Breast epithelium (tissue), 4 donors: ENCODE measurements at places on chromosomes 2 and 18. TPM values are rescaled to one million over a fixed set of nuclear protein-coding genes. Genes with fewer than 3 reads are reported as not detected.

Gene ACTR1B
- total RNA-seq, result 61.9 TPM

Gene OR6B2
- total RNA-seq, result not detected

Gene CIB4
- not detected for total RNA-seq

- no peaks in the 10 kb centered on the region for H3K27me3 ChIP-seq
- H3K4me1 ChIP-seq, result no peaks in the 10 kb centered on the region
Measured at GRCh38 chr2:96668771-96669170, 26.2 kb downstream of the FER1L5 start.

- peak overlapping the region; percentile 23 for H3K4me3 ChIP-seq
- H3K4me1 ChIP-seq, result peaks cover 9% of the 10 kb centered on the region
- no peaks in the 10 kb centered on the region for H3K36me3 ChIP-seq
- peak overlapping the region; percentile 87 for H3K27ac ChIP-seq
Measured at GRCh38 chr2:98508709-98509066, 64.0 kb downstream of the INPP4A start.

GRCh38 chr18:26656431-26656943 lies 108.1 kb upstream of the KCTD1 start:
- H3K4me1 ChIP-seq, result no peaks in the 10 kb centered on the region
- H3K27ac ChIP-seq, result peak overlapping the region; percentile 94
- H3K27me3 ChIP-seq, result no peaks in the 10 kb centered on the region
- peak overlapping the region; percentile 78 for H3K4me3 ChIP-seq

- no peaks in the 10 kb centered on the region for H3K4me1 ChIP-seq
- no peaks in the 10 kb centered on the region for H3K27me3 ChIP-seq
- no peak overlapping the region for H3K4me3 ChIP-seq
- no peak for DNase-seq
- H3K27ac ChIP-seq, result no peak overlapping the region
Measured at GRCh38 chr2:12988279-12988678, 271.5 kb downstream of the TRIB2 start.

DNA sequence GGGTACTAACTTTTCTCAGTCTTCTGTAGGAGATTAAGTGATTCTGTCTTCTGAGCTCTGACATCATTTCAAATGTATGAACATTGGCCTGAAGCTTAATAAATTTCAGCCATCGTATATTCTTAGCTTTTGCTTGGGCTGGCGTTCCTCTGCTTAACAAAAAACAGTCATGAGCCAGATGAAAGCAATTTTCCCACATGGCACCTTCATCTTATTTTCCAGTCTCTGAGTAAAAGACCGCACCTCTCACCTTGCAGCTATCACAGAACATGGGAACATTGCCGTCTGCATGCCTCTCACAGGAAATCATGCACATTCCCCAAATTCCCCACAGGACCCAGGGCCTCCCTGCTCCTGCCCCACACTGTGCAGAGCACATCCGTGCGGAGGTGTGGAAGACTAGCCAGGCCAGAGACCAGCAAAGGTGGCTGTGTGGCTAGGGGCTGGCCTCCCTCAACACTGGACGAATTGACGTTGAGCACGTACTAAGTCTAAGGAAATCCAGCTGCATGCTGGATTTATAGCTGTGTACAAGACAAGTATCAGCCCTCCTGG lies 531.8 kb upstream of the ID2 start:
- no peak overlapping the region for H3K4me3 ChIP-seq
- no peaks in the 10 kb centered on the region for H3K27me3 ChIP-seq
- H3K4me1 ChIP-seq, result no peaks in the 10 kb centered on the region
- H3K27ac ChIP-seq, result no peak overlapping the region
- no peak for DNase-seq

DNA sequence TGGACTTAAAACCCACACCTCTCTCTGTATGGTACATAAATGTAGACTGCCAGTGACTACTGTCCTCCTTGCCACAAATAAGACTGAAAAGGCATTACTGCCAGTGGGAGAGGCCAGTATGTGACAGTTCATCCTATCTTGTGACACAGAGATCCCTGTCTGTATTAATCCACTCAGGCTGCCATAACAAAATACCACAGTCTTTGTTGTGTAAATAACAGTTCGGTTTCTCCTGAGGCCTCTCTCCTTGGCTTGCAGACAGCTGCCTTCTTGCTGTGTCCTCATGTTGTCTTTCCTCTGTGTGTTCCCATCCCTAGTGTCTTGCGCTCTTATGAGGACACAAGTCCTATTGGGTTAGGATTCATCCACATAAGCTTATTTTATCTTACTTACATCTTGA lies 46.4 kb upstream of the IL1RL1 start:
- no peak for DNase-seq
- H3K4me1 ChIP-seq, result no peaks in the 10 kb centered on the region
- H3K27me3 ChIP-seq, result no peaks in the 10 kb centered on the region
- no peaks in the 10 kb centered on the region for H3K36me3 ChIP-seq

GRCh38 chr2:112156152-112156986 lies 18.2 kb downstream of the FBLN7 start:
- no peaks in the 10 kb centered on the region for H3K27me3 ChIP-seq
- H3K4me1 ChIP-seq, result no peaks in the 10 kb centered on the region
- H3K4me3 ChIP-seq, result no peak overlapping the region
- no peaks in the 10 kb centered on the region for H3K36me3 ChIP-seq

DNA sequence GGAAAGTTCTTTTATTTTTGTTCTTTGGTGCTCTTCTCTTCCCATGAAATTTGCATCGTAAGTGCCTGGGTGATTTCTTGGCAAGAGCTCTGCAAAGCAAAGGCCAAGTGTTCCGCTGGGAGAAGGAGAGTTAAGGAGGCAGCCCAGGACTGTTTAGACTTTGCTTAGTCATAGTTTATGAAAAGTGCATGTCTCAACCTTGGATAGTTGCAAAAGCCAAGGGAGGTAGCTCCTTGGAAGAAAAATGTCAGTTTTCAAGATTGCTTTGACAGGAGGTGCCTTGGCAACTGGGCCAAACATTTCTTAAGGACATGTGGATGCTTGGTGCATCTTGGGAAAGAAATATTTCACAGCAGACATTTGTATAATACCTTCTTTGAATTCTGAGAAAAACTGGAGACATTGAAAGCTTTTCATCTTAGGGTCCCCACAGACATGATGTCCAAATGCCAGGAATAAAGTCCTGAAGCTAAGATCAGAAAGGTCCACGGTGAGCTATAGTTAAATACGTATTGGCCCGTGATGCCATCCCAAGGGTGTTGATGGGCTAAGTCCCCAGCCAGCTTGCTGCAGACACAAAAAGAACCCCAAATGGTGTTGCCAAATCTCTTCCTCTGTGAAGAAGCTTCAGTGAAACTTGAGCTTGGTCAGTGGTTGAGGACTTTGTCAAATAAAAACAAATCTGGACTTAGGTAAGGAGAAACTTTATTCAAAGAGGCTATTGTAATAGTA lies 96.3 kb upstream of the THUMPD2 start:
- no peak for DNase-seq
- H3K27me3 ChIP-seq, result no peaks in the 10 kb centered on the region
- H3K4me1 ChIP-seq, result no peaks in the 10 kb centered on the region

GRCh38 chr2:106859498-106859897 lies 26.5 kb downstream of the ST6GAL2 start:
- no peaks in the 10 kb centered on the region for H3K27me3 ChIP-seq
- no peak overlapping the region for H3K4me3 ChIP-seq
- DNase-seq, result no peak
- no peaks in the 10 kb centered on the region for H3K36me3 ChIP-seq
- no peaks in the 10 kb centered on the region for H3K4me1 ChIP-seq
